ENCODE measurements at places on chromosomes 7 and 10.

GRCh38 chr7:137741443-137741842 is 105.3 kb downstream of the DGKI start:
- DNase-seq: no peak

GRCh38 chr10:128950159-128950915 is 516.7 kb upstream of the MGMT start:
- no peak for DNase-seq

- no peak for DNase-seq
These were observed 68.3 kb downstream of the BMS1 start for GRCh38 chr10:42850931-42851330.

- DNase-seq: peak; percentile 8
These were observed 19.3 kb upstream of the ACHE start for GRCh38 chr7:100914879-100915447.

GRCh38 chr10:6621536-6621935 is 41.5 kb upstream of the PRKCQ start:
- DNase-seq: peak; percentile 47

DNA sequence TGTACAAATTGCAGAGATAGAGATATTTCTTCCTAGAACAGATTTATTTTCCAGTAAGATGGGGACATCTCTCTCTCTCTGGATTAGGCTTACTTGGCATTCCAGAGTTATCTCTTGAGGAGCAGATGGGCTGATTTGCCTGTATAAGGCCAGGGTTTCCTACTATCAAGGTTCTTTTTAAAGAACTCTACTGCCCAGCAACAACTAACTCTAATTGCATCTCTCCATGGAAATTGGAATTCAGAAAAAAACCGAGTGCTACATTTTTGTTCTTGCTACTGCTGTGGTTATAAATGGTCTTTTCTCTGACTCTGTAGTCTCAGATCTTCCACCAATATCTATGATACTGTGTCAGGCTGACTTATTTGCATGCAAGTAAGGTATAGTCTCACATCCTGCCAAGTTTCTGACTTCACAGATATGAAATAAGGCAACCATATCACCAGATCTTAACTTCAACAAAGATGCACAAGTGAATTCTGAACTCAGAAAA is 161.1 kb downstream of the CRPPA start:
- no peak for DNase-seq

GRCh38 chr7:79091661-79092060 is 361.8 kb downstream of the MAGI2 start:
- DNase-seq: peak; percentile 55

GRCh38 chr10:33115738-33116719 is 158.0 kb upstream of the ITGB1 start:
- DNase-seq: peak; percentile 70

GRCh38 chr7:130902755-130903357 is 168.8 kb upstream of the KLF14 start:
- no peak for DNase-seq

DNA sequence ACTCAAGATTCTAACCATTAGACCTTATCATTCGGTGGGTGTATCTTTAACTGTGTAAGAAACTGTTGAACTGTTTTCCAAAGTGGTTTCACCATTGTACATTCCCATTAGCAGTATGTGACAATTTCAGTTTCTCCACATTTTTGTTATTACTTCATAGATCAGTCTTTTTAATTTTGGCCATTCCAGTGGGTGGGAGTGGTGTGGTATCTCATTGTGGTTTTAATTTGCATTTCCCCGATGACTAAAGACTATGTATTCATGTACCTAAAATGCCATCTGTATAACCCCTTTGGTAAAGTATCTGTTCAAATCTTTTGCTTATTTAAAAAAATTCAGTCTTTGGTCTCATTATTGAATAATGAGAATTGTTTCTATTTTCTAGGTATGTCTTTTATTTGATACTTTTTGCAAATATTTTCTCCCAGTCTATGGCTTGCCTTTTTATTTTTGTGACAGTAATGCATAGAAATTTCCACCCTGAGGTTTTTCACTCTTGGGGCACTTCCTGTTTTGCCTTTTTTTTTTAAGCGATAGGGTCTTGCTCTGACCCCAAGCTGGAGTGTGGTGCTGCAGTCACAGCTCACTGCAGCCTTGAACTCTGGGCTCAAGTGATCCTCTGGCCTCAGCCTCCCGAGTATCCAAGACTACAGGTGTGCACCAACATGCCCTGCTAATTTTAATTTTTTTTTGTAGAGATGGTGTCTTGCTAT is 141.1 kb upstream of the ITGB1 start:
- no peak for DNase-seq

DNA sequence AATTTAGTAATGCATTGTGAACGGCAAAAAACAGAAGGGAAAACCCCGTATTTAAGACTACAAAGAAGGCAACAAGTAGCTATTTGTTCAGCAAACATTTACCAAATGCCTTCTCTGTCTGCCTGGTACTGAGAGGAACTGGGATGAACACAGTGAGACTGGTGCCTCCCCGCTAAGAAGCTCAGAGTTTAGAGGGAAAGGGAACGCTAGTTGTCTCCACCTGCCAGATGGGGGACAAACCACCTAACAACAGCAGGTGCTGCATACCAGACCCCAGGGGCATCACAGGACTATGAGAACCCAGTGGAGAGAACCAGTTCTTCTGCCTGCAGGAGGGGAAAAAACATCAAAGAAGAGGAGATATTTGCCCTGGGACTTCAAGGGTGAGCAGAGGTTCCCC is 147.1 kb downstream of the SLC25A13 start:
- no peak for DNase-seq

- DNase-seq: no peak
These were observed 1.9 kb upstream of the DEPP1 start for GRCh38 chr10:44980309-44981171.

DNA sequence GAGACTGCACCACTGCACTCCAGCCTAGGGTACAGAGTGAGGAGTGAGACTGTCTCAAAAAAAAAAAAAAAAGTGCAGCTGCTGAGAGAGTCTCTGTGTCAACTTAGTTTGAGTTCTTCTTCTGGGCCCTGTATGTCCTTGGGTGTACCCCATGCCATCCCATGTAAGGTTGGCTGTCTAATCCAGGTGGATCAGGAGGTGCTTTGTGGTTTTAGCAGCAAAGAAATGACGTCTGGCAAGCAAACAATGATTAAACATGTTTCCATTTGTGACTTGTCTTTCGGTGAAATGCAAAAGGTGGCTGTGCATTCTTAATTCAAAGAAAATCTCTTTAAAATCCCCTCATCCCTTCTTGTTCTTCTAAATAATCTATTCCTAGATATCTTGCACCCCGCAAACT is 255.9 kb downstream of the ANKRD30A start:
- DNase-seq: no peak

DNA sequence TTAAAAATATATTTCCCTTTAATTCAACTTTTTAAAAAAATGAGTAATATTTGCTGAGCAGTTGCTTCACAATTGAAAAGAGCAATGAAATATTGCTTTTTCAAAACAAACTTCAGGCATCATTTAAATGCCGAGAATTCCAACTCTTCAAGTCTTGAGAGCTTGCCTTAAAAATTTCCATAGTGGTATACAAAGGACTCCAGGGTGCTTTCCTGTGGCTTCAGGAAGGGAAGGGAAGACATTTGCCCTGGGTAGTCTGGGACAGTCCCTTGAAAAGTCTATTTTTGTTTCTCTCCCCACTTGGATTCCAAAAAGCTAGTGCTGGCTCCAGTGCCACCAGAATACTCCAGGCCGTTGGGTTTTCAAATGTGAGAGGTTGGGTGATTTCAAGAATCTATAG is 71.7 kb downstream of the HYCC1 start:
- no peak for DNase-seq

GRCh38 chr7:123400196-123400595 is 134.2 kb downstream of the IQUB start:
- DNase-seq: no peak

DNA sequence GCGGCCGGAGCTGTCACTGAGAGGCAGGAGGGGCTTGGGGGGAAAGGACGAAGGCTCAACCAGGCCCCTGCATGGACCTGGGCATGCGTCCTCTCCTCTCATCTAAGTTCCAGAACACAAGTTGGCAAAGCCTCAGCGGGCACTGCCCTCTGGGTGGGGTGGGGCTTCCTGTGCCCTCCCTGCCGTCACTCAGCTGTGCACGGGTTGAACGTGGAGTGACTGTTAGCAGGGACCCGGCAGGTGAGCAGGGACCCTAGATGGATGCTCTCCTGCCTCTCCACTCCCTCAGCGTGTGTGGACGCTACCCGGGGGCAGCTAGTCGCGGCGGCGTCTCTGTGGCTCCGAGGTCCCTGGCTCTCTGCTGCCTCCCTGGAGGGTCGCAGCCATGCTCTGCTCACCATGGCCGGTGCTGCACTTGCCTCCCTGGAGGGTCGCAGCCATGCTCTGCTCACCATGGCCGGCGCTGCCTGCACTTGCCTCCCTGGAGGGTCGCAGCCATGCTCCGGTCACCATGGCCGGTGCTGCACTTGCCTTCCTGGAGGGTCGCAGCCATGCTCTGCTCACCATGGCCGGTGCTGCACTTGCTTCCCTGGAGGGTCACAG is 36.4 kb upstream of the TTYH3 start:
- DNase-seq: no peak

- DNase-seq: no peak
These were observed 192.3 kb downstream of the PTPRN2 start for GRCh38 chr7:158395349-158395748.

GRCh38 chr7:30647589-30648364 is 34.5 kb downstream of the CRHR2 start:
- DNase-seq: no peak

GRCh38 chr10:97737770-97738265 is 890 bp downstream of the ZFYVE27 start:
- DNase-seq: no peak

DNA sequence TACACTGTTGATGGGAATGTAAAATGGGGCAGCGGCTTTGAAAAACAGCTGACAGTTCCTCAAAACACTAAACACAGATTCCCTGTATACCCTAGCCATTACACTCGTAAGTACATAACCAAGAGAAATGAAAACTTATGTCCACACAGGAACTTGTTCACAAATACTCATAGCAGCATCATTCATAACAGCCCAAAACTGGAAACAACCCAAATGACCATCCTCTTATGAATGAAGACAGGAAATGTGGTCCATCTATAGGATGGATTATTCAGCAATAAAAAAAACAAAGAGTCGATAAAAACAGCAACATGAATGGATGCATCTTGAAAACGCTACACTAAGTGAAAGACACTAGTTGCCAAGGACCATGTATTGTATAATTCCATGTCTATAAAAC is 23.7 kb downstream of the NMT2 start:
- peak; percentile 85 for DNase-seq

Measured in fibroblast of mammary gland (primary cell).